ENCODE measurements at places on chromosomes 4 and X.

- DNase-seq: no peak
Measured at GRCh38 chr4:94534401-94535312, 82.9 kb downstream of the PDLIM5 start.

GRCh38 chr4:17142232-17142711, 243.8 kb upstream of the LDB2 start:
- no peak for DNase-seq

DNA sequence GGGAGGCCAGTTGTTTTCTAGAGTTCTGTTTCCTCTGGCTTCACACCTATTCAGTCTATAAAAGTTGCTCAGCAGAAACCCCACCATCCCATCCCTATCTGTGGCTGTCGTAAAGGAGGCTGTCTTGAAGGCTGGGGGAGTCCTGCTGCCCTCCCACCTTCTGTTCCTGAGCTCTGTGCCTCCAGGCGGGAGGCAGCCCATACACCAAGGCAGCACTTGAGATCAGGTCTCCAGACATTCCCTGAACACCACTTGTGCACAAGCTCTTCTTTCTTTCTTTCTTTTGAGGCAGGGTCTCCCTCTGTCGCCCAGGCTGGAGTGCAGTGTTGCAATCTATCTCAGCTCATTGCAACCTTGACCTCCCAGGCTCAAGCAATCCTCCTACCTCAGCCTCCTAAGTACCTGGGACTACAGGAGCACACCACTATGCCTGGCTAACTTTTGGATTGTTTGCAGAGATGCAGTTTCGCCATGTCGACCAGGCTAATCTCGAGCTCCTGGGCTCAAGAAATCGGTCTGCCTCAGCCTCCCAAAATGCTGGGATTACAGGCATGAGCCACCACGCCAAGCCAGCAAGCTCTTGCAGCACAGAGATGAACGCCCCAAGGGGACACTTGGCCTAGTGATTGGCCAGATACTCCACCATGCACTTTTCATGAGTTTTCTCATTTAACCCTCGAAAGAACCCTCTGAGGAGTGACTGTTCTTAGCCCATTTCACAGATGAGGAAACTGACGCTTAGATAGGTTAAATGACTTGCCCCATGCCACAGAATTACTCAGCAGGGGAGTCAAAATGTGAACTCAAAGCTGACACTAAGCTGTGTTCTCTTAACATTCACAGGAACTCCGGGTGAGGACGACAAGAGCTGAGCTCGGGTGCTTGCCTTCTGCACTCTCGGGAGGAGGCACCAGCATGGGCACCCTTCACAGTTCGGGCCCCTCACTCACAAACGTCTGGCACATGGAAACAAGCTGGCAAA, 55.8 kb upstream of the ENPP6 start:
- no peak for DNase-seq

GRCh38 chrX:83326539-83326938, 181.6 kb upstream of the POU3F4 start:
- no peak for DNase-seq

- no peak for DNase-seq
Measured at GRCh38 chrX:103453655-103454054, 65.6 kb downstream of the RAB40A start.

DNA sequence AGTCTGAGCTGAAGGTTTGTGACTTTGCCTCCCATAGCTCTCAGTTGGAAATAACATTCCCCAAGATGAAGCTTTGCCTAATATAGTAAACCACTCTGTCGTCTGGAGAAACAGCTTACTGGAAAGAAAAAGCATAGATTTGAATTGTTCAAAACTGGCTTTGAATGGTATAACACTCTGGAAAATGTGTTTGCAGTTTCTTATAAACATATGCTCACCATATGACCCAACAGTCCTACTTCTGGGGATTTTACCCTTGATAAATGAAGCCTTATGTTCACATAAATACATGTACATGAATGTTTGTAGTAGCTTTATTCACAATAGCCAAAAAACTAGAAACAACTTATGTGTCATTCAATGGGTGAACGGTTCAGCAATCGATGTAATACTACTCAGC, 10.2 kb downstream of the VEGFD start:
- DNase-seq: no peak

GRCh38 chrX:50068285-50068563, 132.6 kb downstream of the AKAP4 start:
- DNase-seq: no peak

- DNase-seq: no peak
Measured at GRCh38 chrX:2572740-2573139, 72.0 kb upstream of the DHRSX start.

DNA sequence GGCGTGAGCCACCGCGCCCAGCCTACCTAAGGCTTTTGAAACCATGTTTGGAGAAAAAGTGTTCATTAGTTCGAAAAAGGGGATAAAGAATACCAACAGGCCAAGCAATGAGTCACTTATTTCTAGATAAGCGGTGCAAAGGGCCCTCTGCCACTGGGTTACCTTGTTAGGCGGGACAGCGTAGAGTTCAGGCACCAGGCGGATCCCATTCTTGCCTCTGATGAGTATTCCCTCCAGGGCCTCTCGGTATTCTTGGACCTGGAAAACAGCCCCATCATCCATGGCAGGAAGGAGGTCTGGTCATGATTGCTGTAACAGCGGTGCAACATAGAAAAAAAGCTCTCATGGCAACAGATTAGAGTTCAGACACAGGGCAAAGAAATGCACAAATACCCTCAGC, 48.0 kb downstream of the PHKA2 start:
- DNase-seq: no peak

DNA sequence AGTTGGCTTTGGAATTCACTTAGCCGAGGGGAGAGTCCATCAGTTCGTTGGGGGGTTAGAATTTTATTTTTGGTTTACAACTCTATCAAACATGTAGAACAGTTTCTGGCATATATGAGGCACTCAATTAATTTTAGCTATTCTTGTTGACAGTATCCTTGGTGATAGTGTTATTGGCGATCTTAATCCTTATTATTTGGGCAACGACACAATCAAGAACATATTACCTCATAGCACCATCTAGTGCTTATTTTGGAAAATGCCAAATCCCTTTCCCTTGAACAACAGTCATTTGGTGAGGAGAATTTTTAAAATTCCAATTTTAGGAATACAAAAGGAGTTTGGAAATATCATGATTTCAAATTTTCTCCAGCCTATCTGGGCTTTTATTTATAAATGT, 17.9 kb upstream of the PGRMC1 start:
- no peak for DNase-seq

DNA sequence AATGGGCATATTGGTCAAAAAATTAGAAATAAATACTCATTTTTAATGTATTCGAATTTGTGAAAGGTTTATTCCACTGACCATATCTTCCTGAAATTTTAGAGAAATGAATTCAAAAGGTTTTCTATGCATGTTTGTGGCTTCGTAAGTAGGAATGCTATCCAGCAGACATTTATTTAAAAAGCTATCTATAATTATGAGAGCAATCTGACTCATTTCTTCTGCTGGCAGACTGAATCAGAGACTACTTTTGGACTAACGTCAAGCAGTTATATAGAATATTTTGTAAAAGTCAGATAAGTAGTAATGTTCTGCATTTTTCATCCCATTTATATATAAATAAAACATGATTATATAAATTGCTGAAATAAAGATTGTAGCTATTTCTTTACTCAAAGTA, 125.0 kb downstream of the SPCS3 start:
- no peak for DNase-seq

GRCh38 chr4:20418861-20419451, 167.3 kb downstream of the SLIT2 start:
- no peak for DNase-seq

GRCh38 chr4:158018221-158018830, 154.5 kb downstream of the GASK1B start:
- DNase-seq: no peak

DNA sequence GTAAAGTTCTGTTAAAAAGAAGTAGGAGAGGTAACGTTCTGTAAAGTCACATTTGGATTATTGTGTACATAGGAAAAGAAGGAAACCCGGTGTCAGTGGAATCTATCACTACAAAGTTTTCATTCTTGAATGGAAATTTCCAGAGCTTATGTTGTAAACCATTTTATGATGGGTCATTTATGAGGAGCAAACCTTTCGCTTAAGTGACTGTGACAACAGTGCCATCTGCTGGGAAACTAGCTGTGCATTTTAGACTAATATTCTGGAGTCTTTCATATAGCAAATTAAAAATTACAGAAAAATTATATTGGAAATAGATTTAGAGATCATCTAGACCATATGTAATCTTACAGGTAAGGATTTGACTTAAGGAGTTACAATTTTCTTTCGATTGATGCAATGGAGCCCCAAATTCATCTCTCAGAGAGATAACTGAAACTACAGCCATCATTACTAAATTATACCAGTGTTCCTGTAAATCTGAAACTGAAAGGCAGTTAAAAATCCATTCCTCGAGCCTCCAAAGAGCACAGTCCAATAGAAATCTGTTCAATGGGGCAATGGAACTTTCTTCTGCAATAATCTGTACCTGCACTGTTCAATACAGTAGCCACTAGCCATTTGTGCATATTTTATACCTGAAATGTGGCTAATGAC, 26.9 kb downstream of the ASB9 start:
- no peak for DNase-seq

DNA sequence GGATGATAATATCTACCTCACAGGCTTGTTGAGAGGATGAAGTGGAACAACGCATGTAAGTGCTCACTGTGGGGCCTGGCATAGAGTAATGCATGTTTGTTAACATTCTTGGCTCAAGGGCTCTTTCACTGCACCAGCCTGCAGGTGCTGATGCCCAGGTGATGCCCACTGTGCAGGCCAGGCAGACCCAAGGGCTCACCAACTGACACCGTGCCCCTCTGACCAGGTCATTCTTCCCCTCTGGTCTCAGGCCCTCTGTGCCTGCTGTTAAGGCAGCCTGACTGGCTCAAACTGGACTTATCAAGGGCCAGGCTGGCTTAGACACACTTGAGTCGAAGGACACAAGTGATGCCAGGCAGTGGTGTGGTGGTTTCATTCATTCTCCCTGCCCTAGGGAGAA, 90.5 kb downstream of the PJA1 start:
- DNase-seq: no peak

- DNase-seq: no peak
Measured at GRCh38 chr4:145153181-145153903, 27.0 kb downstream of the OTUD4 start.

GRCh38 chr4:69322055-69322454, 41.8 kb downstream of the UGT2B28 start:
- DNase-seq: no peak

GRCh38 chr4:7327341-7327885, 107.3 kb downstream of the PSAPL1 start:
- DNase-seq: no peak

Data from heart right ventricle (tissue), 16 donors.